ENCODE measurements at places on chromosomes 6 and 20. TPM values are rescaled to one million over a fixed set of nuclear protein-coding genes. Genes with fewer than 3 reads are reported as not detected.

TSPO2 gene
- not detected for total RNA-seq

PGBD1 gene
- 6.5 TPM for total RNA-seq

FAM217A gene
- total RNA-seq = not detected

NOX3 gene
- total RNA-seq = not detected

INSM1 gene
- not detected for total RNA-seq

RIPPLY2 gene
- total RNA-seq = not detected

FOXC1 gene
- total RNA-seq = 0.30 TPM

ASIP gene
- not detected for total RNA-seq

LEMD2 gene
- total RNA-seq = 58.3 TPM

ANKRD66 gene
- total RNA-seq = not detected

SHLD1 gene
- total RNA-seq = 0.74 TPM

BPIFA1 gene
- not detected for total RNA-seq

STX11 gene
- 1.2 TPM for total RNA-seq

LAMA4 gene
- 174 TPM for total RNA-seq

PTPRT gene
- total RNA-seq = not detected

GABRR2 gene
- total RNA-seq = under 0.01 TPM

ASF1A gene
- 17.9 TPM for total RNA-seq

LPA gene
- total RNA-seq = not detected

All from smooth muscle cell of the umbilical artery (primary cell).